Hepatocyte (in vitro differentiated cells): ENCODE measurements at places on chromosomes 7 and 10.
A peak's percentile ranks its signal among the peaks of the same experiment; 100 is the strongest.

DNA sequence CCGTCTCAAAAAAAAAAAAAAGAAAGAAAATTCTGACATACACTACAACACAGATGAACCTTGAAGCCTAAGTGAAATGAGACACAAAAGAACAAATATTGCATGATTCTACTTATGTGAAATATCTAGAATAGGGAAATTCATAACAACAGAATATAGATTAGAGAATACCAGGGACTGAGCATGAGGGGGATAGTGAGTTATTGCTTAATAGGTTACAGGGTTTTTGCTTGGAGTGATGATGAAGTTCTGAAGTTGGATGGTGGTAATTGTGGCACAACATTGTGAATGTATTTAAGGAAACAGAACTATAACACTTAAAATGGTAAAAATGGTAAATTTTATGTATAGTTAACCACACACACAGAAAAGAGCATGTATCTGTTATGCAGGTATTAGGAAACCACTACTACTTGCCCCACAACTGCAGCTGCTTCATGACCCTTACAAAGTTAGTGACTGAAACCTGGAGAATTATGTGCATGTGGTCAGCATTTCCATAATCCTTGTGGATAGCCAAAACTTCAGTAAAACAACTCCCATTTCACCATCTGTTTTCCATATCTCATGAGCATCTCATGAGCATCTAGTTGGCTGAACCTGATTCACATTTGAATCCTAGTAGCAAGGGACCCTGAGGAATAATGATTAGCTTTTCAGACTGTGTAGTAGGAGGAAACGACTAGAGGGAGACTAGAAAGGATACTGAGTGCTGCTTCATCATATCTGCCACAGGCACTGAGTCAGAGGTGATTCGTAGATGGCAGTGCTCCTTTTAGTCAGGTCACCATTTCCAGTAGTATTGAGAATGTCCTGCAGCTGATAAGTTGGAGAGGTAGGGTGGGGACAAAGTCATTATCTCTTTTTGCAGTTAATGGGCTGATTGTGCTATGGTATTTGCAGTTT is 26.3 kb downstream of the SAMD8 start:
- peak; percentile 17 for DNase-seq

GRCh38 chr7:88522771-88523293 is 216.1 kb upstream of the STEAP4 start:
- no peak for DNase-seq

DNA sequence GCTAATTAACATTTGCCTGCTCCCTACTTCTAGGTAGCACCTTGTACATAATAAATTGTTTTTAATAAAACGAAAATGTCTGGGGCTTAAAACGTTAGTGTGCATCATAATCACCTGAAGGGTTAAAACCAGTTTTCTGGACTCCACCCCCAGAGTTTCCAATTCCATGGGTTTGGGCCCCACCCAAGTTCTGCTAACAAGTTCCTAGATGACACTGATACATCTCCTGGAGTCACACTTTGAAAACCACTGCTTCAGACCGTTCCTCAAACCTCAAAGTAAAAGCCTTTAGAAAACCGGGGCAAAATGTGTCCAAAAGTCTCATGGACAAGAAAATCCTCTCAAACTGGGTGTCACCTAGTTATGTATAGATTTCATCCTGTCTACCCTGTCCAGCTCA is 9.3 kb downstream of the OSBPL3 start:
- no peak for DNase-seq

DNA sequence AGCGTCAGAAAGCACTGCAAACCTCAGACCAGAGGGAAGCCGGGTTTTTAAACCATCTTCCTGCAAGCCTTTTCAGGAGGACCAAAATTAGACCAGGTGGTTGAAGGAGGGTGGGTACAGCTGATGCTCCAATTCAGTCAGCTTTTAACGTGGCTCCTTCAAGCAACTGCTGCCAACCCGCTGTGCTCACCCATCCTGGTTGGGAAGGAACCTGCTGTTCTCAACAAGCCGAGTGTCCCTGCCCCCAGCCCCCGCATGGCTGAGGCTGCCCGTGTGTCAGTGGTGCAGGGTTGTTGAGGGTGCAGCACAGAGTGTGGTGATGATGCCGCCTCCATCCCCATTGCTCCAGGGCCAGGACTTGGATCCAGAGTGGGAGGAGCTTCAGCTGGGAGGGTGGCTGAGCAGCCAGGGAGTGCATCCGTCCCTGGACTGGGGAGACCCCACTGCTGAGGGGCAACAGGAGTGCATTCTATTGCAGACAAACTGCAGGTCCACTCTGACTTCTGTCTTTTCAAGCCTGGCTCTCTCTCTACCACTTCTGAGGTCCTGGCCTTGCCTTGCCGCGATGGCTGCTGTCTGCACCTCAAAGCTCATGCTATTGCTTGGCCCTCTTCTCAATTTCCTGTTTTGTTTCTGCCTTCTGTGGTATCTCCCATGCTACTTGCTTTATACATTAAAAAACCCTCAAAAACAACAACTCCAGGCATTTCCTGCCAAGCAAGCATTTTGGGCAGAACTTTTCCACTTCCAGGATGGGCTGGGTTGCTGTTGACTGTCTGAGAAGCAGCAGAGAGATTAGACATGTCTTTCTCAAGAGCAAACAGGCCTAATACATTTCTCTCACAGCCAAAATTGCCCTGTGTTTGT is 134.7 kb downstream of the DNAJB6 start:
- DNase-seq, result no peak

GRCh38 chr10:112826018-112826697 is 123.9 kb upstream of the TCF7L2 start:
- no peak for DNase-seq

DNA sequence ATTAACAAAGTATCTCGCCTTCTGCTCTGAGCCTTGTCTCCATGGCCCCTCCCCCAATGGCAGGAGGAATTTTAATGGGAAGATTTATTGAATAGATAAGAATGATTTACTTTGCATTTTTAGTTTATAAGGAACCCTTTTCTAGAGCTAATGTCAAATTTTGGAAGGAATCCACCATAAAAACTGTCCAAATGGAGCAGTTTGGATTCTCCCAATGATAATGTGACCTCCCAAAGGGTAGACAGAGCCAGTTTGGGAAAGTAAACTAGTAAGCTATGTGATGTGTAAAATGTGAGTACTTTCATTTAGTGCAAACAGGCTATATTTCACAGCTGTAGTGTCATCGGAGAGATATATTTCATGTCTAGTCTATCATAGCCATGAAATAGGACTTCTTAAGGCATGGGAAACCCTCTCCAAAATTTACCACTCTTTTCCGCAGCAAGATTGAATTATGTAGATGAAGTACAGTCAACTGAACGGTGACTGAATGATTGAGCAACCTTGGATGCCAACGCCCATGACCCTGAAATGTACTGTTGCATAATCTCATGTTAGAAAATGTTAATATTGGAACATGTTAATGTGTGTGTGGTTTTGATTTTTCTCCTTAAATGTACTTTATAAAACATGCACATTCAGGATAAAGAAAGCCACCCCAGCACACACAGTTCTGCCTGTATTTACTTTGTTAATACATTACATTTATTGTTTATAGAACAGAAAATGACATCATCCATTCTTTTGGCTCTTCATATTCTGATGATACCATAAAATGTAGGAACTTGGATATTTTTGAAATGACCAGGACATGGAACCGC is 140.6 kb downstream of the NRP1 start:
- peak; percentile 27 for DNase-seq

DNA sequence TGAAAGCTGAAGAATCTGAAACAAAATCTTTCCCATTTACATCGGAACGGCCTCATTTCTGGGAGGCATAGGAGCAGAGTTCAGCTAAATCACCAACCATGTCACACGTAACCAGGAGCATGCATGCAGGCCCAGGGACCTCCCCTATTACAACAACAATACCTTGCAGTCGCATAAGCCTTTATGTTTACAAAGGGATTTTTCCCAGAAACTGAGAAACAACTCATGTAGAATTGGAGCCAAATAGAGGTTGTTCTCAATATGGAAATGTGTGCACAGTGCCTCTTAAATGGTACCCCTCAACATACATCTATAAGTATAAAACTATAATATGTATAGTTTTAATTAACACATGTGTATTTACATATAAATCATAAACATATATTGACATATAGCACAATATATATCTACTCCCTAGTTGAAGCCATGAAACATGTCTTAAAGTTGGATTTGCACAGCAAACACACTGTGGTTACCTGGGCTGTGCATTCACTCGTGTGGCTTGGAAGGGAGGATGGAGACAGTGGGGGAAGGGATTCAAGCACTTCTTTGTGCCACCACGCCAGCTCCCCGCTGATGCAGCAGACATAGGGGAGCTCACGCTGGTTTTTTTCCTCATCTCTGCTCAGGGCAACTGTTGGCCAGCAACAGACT is 35.0 kb upstream of the DGKI start:
- DNase-seq, result no peak

GRCh38 chr10:109007514-109007913 is 915.8 kb downstream of the XPNPEP1 start:
- no peak for DNase-seq

GRCh38 chr10:15567952-15568351 is 151.8 kb downstream of the ITGA8 start:
- no peak for DNase-seq

DNA sequence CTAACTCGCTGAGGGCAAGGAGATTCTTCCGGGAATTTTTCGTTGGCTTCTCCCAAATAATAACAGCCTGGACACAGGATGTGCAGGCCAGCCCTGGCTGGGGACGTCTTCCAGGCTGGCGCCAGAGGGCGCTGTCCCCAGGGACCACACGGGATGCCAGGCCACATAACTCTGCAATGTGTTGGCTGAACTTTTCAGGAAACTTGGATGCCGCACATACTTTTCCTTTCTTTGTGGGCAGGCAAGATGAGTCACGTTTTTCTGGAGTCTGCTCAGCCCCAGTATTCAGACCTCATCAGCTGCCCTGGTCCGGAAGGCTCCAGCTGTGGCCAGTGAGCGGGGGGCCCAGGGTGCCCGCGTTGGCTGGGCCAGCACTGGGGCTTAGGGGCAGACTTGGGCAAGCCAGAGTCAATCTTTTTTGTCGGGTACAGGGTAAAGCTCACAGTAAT is 122.7 kb downstream of the PRKAG2 start:
- DNase-seq, result peak; percentile 94

DNA sequence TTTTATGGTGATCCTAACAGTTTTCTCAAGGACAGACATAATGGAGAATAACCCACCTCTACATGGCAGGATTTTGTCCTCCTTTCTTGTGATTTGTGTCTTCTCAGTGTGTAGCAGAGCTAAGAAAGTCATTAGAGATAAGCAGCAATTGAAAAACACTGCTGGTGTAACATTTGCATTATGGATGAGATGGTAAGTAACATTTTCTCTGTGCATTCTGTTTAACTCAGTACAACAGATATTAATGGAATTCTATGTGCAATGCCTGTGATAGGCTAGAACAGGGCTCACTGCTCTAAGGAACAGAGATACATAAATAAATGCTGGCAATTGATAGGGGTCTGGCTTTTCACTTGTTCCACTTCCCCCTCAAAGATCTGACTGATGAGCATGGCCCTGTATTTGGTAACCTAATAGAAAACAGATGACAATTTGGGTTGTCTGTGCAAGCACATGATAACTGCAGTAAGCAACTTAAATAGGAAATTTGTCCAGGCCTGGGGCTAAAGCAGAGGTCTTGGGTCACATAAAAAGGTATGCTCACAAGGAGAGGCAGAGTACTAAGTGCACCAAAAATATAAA is 560.3 kb upstream of the POM121L12 start:
- DNase-seq, result no peak

- DNase-seq, result no peak
Measured at GRCh38 chr10:22606164-22606614, 108.2 kb downstream of the PIP4K2A start.

DNA sequence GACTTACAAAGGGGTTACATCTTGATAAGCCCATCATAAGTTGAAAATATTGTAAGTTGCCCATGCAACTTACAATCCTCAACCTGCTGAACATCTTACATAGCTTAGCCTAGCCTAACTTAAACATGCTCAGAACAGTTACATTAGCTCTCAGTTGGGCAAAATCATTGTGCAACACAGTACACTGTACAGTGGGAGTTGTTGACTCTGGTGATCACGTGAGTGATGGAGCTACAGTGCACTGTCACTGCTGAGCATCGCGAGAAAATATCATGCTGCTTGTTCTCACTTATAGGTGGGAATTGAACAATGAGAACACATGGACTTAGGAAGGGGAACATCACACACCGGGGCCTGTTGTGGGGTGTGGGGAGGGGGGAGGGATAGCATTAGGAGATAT is 214.9 kb upstream of the ZMIZ1 start:
- no peak for DNase-seq

DNA sequence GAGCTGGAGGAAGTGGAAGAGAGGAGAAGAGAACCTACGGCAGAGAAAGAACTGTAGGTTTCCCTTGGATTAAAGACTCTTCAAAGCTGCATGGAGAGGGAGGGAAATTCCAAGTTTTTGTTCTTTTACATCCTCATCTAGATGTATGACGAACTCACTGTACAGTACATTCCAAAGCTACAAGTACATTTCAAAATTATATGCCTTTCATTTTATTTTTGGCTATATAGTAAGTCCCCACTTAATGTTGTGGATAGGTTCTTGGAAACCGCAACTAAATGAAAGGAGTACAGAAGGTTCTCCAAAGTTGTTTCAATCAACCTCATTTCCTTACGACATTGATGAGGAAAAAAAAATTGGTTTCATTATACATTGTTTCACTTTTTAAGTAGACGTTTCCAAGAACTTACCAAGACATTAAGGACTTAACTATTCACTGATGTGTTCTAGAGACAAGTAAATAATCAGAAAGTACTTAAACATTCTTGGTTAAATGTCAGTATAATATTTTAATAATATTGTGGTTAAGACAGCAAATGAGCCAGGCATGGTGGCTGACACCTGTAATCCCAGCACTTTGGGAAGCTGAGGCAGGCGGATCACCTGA is 16.1 kb upstream of the JMJD1C start:
- no peak for DNase-seq
